ENCODE measurements at places on chromosomes 16 and 17.

DNA sequence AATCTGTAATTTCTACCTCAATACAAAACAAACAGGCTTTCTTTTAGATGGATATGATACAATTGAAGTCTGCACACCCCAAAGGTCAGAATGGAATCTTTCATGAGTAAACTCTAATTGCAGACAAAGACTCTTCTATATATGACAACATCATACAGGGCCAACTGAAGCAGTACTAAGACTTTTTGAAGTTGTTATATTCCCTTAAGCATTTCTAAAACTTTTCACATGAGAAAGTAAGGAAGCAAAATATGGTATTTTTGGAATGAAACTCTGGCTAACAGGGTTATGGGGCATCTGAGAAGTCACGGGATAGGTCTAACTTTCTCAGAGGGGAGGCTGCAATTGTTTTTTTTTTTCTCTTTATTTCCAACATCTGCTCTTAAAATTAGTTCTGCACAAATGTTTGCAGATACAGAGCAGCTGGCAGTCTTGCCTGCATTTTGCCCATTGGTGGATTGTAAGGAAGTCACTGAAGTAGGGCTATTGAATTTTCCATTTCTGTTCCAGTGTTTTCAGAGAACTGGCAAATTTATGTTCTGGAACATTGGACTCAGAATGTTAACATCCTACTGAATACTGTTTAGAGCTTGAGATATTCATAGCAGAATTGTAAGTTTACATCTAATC is 59.1 kb downstream of the SSH2 start:
- no peak for DNase-seq

DNA sequence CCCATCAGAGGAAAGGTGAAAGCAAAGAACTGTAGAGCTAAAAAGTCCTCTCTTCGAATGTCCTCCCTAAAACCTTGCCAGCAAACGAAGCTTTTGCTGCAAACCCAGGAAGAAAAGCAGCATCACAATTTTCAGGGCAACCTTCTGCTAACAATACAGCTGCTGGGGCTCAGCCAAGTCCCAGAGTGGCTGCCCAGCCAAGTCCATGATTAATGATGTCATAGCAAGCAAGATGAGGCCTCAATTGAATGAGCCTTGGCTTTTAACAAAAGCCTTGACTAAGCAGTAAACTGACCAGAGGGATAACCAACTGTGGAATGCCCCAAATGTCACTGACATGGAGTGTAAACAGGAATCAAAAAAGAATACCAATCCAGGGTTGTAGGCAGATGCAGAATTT is 342.7 kb downstream of the PMP22 start:
- no peak for DNase-seq

DNA sequence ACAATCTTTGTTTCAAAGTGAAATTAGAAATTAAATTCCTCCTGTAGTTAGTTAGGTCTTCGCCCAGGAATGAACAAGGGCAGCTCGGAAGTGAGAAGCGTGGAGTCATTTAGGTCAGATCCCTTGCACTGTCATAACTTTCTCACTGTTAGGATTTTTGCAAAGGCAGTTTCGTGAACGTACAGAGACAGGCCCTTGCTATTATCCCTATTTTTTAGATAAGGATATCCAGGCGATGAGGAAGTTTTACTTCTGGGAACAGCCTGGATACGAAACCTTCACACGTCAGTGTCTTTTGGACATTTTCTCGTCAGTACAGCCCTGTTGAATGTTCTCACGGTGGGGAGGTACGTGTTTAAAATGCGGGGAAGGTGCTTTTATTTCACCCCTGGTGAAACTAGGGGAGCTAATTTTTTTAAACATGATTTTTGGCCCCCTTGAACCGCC is 318 bp upstream of the RBL2 start:
- no peak for DNase-seq

GRCh38 chr16:68826652-68827051 is 16.7 kb upstream of the TANGO6 start:
- no peak for DNase-seq

DNA sequence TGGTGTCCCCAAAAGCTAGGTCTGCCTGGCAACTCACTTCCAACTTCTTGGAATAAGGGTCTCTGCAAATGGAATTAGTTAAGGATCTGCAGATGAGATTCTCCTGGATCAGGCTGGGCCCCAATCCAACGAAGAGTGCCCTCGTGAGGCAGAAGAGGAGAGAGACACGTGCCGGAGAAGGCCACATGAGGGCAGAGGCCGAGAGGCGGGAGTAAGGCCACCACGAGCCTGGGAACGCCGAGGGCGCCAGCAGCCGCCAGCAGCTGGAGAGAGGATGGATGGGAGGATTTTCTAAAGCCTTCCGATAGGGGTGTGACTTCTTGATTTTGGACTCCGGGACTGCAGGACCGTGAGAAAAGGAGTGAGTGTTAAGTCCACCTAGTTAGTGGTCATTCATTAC is 76.3 kb downstream of the JPH3 start:
- DNase-seq: no peak

All from cerebellar nuclear complex (tissue), 1 donor.